ENCODE measurements at places on chromosomes 1 and 21. TPM values are rescaled to one million over a fixed set of nuclear protein-coding genes. Genes with fewer than 3 reads are reported as not detected.

Gene TPTE
- total RNA-seq, result not detected

Gene RGS4
- 8.3 TPM for total RNA-seq

Gene DNALI1
- total RNA-seq, result 5.3 TPM

Gene CASQ2
- total RNA-seq, result not detected

Gene DMRTA2
- total RNA-seq, result not detected
